Activated B cell treated with CpG ODN at 0.5 μM for 24 hours (primary cell): ENCODE measurements at places on chromosomes 13 and 19. TPM values are rescaled to one million over a fixed set of nuclear protein-coding genes. Genes with fewer than 3 reads are reported as not detected.

The CFAP97D2 gene
- not detected in 2 replicates for total RNA-seq

DNA sequence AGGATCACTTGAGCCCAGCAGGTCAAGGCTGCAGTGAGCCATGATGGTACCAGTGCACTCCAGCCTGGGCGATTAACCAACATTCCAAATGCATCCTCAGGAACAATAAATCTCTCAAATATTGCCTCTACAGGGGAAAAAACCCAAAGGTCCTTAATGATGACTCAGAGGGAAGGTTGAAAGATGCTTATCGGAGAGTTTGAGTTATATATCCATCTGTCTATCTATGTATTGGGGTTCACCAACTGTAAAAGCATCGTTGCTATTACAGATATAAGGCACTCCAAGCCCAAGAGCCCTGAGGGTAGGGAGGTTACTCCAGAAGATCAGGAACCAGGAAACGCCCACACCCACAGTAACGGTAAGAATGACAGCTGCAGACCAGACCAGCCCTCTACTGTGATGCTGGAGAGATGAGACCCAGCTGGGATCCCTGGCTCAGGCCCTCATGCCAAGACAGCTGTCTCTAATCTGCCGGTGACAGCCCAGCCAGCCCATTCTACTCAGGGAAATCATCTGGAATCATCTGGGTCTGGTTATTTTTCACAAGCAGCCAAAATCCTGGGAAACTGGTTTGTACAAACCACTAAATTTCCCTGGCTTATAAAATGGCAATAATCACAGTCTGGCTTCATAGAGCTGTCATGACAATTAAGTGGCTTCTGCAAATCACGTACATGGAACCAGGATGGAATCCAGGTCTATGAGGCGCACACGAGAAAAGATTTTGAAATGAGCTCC, 23.8 kb downstream of the TEX101 start:
- no peak for DNase-seq
- H3K27me3 ChIP-seq, result no peaks in the 10 kb centered on the region
- peaks cover 30% of the 10 kb centered on the region for H3K4me1 ChIP-seq
- H3K4me3 ChIP-seq, result peak overlapping the region; percentile 38

- no peak for DNase-seq
- no peak overlapping the region for H3K4me3 ChIP-seq
- H3K36me3 ChIP-seq, result peaks cover 61% of the 10 kb centered on the region
- no peaks in the 10 kb centered on the region for H3K27me3 ChIP-seq
- H3K4me1 ChIP-seq, result peaks cover 7% of the 10 kb centered on the region
These were observed 36.7 kb upstream of the LPAR6 start for GRCh38 chr13:48449656-48450055.

GRCh38 chr19:49528211-49528771, 488 bp downstream of the RCN3 start:
- H3K4me3 ChIP-seq, result peak overlapping the region; percentile 75
- DNase-seq, result no peak
- H3K4me1 ChIP-seq, result peaks cover 16% of the 10 kb centered on the region
- H3K36me3 ChIP-seq, result no peaks in the 10 kb centered on the region
- H3K27ac ChIP-seq, result no peak overlapping the region

GRCh38 chr13:38417727-38418126, 68.1 kb downstream of the UFM1 start:
- no peaks in the 10 kb centered on the region for H3K27me3 ChIP-seq
- no peak overlapping the region for H3K27ac ChIP-seq
- no peak overlapping the region for H3K4me3 ChIP-seq
- H3K4me1 ChIP-seq, result peaks cover 6% of the 10 kb centered on the region
- H3K36me3 ChIP-seq, result no peaks in the 10 kb centered on the region
- no peak for DNase-seq

The FXYD1 gene
- 1.1 TPM in 2 replicates for total RNA-seq

The SERP2 gene
- 0.24 and 0.69 TPM in 2 replicates for total RNA-seq

- no peak for DNase-seq
- peaks cover 1% of the 10 kb centered on the region for H3K4me1 ChIP-seq
- H3K4me3 ChIP-seq, result no peak overlapping the region
- no peaks in the 10 kb centered on the region for H3K27me3 ChIP-seq
- H3K27ac ChIP-seq, result no peak overlapping the region
These were observed 30.4 kb upstream of the TIMM44 start for GRCh38 chr19:7973883-7974282.

- H3K27me3 ChIP-seq, result no peaks in the 10 kb centered on the region
These were observed 46.8 kb upstream of the ZNF726 start for GRCh38 chr19:23867895-23868294.

GRCh38 chr13:107210723-107211030, 642.7 kb upstream of the ARGLU1 start:
- H3K27ac ChIP-seq, result no peak overlapping the region
- H3K36me3 ChIP-seq, result no peaks in the 10 kb centered on the region
- no peaks in the 10 kb centered on the region for H3K4me1 ChIP-seq
- no peak for DNase-seq
- no peaks in the 10 kb centered on the region for H3K27me3 ChIP-seq
- no peak overlapping the region for H3K4me3 ChIP-seq

DNA sequence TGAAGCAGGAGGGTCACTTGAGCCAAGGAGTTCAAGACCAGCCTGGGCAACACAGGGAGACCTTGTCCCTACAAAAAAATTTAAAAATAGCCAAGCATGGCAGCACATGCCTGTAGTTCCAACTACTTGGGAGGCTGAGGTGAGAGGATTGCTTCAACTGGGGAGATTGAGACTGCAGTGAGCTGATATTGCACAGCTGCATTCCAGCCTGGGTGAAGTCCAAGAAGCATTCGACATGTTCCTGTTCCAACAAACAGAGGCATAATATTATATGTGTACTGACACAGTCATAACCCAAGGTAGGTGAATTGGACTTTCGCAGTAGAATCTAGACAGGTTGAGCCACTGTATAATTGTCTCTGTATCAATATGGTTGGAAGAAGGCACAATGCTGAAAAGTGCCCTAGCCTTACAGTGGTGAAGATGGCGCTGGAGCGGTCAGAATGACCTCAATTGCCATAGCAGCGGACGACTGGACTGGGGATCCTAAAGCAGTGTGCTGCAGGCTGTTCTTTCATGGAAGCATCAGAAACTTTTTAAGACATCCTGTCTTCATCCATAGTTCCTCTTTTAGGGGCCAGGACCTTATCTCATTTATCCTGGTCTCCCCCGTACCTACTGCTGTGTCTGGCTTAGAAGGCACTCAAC, 112.0 kb upstream of the CLDN10 start:
- no peak overlapping the region for H3K27ac ChIP-seq
- H3K27me3 ChIP-seq, result peaks cover 8% of the 10 kb centered on the region
- H3K4me1 ChIP-seq, result no peaks in the 10 kb centered on the region
- no peak overlapping the region for H3K4me3 ChIP-seq
- no peak for DNase-seq
- H3K36me3 ChIP-seq, result no peaks in the 10 kb centered on the region

DNA sequence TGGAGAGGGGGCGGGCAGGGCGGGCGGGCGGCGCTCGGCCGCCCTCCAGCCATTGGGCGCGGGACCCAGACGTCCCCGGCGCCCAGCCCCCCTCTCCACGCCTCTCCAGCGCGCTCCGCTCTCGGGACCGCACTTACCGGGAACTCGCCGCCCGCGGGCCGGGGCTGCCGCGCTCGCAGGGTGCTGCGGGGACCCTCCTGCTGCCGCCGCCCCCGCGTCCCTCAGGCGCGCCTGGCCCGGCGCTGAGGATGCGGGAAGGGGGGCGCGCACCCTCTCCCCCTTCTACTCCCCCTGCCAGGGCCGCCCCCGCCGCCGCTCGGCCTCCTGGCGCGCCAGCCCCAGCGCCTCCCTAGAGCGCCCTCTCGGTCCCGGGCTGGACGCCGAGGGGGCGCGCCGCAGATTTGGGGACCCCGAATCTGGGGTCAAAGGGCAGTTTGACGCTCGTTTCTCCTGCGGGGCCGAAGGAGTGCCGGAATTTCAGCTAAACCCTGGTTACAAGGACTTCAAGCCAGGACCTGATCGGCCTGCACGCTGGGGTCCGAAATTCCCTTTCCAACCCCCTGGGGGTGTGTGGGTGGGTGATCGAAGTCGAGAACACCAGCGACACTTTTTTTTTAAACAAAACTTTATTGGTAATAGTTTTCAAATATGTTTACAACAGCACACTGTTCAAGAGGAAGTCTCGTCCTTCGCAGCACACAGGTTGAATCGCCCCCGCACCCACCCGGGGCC, 696 bp upstream of the SAMD1 start:
- peaks cover 18% of the 10 kb centered on the region for H3K4me1 ChIP-seq
- H3K27ac ChIP-seq, result peak overlapping the region; percentile 99
- DNase-seq, result peak; percentile 81
- H3K36me3 ChIP-seq, result peaks cover 17% of the 10 kb centered on the region
- no peaks in the 10 kb centered on the region for H3K27me3 ChIP-seq
- H3K4me3 ChIP-seq, result peak overlapping the region; percentile 99

- no peak overlapping the region for H3K4me3 ChIP-seq
- H3K36me3 ChIP-seq, result no peaks in the 10 kb centered on the region
- no peak for DNase-seq
- no peaks in the 10 kb centered on the region for H3K4me1 ChIP-seq
These were observed 43.1 kb downstream of the RFXAP start for GRCh38 chr13:36862002-36862685.

DNA sequence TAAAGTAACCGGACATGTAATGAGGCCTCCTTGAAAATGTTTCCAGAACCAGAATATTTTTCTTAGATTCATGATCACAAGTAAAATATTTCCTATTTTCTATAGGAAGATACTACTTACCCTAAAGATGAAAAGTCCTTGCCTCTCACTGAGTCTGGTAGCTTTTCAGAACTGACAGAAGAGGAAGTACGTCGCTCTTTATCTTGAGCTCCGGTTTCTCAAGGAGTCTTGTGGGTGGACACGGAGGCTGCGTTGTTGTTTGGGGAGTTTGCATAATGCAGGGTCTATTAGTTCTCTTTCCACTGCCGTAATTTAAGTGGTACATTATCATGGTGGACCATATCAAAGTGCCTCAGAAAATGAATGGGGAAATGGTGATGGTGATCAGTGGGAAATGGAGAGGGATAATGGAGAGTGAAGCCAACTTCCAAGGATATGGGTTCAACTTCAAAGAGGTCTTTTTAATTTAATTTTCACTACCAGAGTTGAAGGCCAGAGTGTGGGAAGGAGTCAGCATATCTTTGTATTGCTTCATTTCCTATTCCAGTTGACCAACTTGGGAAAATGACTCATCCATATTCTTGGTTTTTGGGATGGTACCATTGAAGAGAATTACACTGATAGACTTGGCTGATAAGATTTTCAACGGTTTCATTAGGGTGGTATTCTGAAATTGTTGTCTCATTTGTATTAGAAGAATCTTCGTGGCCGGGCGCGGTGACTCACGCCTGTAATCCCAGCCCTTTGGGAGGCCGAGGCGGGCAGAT, 23.4 kb downstream of the MBD3L2B start:
- no peaks in the 10 kb centered on the region for H3K36me3 ChIP-seq
- peaks cover 4% of the 10 kb centered on the region for H3K4me1 ChIP-seq
- DNase-seq, result no peak
- H3K27me3 ChIP-seq, result peaks cover 18% of the 10 kb centered on the region
- H3K27ac ChIP-seq, result no peak overlapping the region
- H3K4me3 ChIP-seq, result no peak overlapping the region

- H3K27me3 ChIP-seq, result no peaks in the 10 kb centered on the region
- H3K27ac ChIP-seq, result peak overlapping the region; percentile 67
- H3K36me3 ChIP-seq, result peaks cover 17% of the 10 kb centered on the region
- H3K4me1 ChIP-seq, result peaks cover 28% of the 10 kb centered on the region
These were observed 65.1 kb upstream of the NPAS1 start for GRCh38 chr19:46954502-46954992.

GRCh38 chr19:17720440-17720839, 1.2 kb downstream of the MAP1S start:
- peaks cover 38% of the 10 kb centered on the region for H3K4me1 ChIP-seq
- peak overlapping the region; percentile 89 for H3K4me3 ChIP-seq
- H3K27ac ChIP-seq, result peak overlapping the region; percentile 51
- H3K36me3 ChIP-seq, result peaks cover 40% of the 10 kb centered on the region
- H3K27me3 ChIP-seq, result no peaks in the 10 kb centered on the region
- no peak for DNase-seq

The CD177 gene
- not detected in 2 replicates for total RNA-seq

DNA sequence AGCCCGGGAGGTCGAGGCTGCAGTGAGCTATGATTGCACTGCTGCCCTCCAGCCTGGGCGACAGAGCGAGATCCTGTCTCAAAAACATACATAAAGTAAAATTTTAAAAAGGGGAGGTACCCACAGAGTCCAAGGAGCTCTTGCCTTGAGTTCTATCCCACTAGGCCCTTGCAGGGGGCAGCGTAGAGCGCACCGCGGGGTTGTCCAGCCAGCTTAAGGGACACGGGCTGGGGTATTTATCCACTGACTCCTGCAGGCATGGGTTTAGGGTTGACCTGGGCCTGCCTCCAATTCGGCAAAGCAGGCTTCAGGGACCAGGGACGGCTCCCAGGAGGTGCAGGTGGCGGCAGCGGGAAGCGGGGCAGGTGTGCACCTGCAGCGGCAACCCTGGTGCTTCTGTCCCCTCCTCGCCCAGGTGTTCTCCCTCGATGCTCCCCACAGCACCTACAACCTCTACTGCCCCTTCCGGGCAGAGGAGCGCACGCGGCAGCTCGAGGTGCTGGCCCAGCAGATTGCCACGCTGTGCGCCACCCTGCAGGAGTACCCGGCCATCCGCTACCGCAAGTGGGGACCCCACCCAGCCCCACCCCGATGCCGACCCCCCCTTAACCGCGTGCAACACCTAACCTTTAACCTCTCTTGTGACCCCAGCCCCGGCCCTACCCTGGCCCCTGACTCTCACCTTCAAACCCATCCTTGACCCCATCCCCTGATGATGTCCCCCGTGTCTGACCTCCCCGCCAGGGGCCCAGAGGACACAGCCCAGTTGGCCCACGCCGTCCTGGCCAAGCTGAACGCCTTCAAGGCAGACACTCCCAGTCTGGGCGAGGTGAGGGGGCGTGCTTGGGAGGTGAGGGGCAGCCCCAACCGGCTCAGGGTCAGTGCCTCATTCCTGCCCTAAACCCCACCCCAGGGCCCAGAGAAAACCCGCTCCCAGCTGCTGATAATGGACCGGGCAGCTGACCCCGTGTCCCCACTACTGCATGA, 4.7 kb downstream of the STXBP2 start:
- peaks cover 28% of the 10 kb centered on the region for H3K4me1 ChIP-seq
- no peaks in the 10 kb centered on the region for H3K27me3 ChIP-seq
- DNase-seq, result no peak
- H3K27ac ChIP-seq, result no peak overlapping the region
- no peak overlapping the region for H3K4me3 ChIP-seq

The SYCN gene
- total RNA-seq, result not detected in 2 replicates

The NKPD1 gene
- total RNA-seq, result 0.11 and 0.12 TPM in 2 replicates

GRCh38 chr19:16283210-16284061, 41.2 kb upstream of the KLF2 start:
- peaks cover 51% of the 10 kb centered on the region for H3K4me1 ChIP-seq
- H3K27ac ChIP-seq, result peak overlapping the region; percentile 78
- H3K4me3 ChIP-seq, result peak overlapping the region; percentile 66
- H3K36me3 ChIP-seq, result no peaks in the 10 kb centered on the region
